ENCODE measurements at places on chromosomes 7 and 10.

GRCh38 chr7:98137826-98138151 lies 31.1 kb downstream of the LMTK2 start:
- no peak for DNase-seq

DNA sequence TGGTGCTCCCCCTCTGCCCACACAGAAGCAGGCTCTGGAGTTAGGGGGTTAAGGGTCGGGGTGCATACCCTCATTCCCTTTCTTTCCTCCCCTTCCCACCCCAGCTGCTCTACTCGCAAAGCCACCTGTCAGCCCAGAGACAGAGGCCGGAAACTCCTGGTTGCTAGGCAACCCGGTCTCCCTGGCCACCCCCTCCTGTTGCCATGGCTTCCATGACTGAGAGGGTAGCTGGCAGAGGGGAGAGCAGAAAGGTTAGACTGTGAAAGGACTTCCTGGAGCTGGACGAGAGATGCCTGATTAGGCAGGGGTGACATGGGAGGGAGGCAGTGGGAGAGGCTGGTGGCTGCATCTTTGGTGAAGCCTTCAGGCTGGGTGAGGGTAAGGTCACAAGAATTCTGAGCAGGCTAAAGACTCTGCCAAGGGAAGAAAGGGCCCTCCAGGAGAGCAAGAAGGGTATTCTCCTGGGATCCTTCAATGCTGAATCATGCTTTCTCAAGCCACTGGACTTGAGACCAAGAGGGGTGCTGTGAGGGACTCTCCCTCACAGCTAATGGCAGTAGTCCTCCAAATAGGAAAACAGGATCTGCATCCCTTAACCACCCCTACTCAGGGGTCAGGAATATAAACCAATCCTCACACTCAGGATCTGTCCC lies 5.4 kb downstream of the PSD start:
- DNase-seq: no peak

DNA sequence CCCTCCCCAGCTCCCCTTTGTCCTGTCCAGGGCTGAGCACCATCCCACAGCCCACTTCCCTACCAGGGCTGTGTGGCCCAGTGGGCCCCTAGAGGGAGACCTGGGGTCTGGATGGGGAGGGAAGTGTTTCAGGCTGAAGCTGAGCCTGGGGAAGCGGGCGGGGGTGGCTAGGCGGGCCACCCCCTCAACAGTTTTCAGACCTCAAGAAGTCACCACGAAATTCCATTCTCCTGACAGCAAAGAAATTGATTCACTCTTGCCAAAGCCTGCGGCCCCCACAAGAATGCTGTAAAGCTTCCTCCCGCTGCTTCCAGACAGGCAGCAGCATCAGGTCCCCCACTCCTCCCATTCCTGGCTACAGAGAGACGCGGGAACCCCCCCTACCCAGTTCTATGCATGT lies 2.5 kb upstream of the LFNG start:
- DNase-seq: peak; percentile 94

GRCh38 chr7:122182081-122182480 lies 38.0 kb upstream of the AASS start:
- DNase-seq: no peak

DNA sequence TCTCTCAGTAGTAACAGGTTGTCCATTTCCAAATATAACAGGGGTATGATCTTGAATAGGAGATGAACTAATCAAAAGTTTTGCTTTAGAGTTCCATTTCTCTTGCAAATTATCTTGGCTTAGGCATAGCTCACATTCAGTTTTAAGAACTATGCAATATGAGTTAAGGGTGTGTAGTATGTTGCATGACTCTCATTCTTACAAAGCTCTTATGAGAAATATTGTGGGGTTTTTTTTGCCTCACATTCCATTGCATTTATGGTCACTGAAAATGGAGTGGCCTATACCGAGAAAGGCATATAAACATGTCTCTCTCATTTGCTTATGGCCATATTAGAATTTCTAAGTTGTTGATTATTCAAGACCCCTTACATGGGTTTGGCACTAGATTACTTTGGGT lies 48.5 kb upstream of the LAMB1 start:
- no peak for DNase-seq

DNA sequence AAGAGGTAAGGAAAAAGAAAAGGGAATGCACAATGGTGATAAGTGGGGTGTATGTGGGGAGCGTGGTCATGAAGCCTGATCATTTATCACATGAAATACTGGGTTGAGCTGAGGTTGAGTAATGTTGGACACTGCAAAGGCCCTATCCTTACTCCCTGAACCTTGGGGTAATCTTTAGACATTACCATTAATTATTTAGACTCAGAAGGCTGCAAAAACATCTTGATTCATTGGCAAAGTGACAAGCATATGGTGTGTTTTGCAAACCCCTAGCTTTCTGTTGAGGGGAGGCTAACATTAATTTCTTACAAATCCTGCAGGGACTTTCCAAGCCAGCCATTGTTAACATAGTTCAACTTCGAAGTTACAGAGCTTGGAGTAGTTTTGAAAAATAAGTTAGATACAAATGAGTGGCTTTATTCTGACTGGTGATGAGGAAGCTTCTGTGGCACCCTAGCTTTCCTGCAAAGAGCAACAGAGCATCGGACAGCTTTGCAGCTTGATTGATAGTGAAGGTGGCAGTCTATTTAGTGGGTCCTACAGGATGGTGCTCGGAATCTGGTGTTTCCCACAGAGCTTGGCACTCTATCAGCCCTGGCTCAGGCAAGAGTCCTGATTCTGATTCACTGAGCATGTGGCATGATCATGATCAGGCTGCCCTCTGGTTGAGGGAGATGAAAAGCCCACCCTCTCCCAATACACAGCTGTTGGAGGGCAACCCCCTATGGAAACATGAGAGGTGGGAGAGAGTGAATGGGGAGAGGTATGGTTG lies 153.7 kb upstream of the NPVF start:
- no peak for DNase-seq

GRCh38 chr7:28998105-28998504 lies 40.0 kb upstream of the TRIL start:
- no peak for DNase-seq

GRCh38 chr10:105352827-105353226 lies 711.7 kb downstream of the SORCS3 start:
- no peak for DNase-seq

- no peak for DNase-seq
Observed at GRCh38 chr7:102080019-102080433, 206.6 kb upstream of the SH2B2 start.
